CD4-positive, alpha-beta T cell (primary cell): ENCODE measurements at places on chromosomes 6 and 20. TPM values are rescaled to one million over a fixed set of nuclear protein-coding genes. Genes with fewer than 3 reads are reported as not detected.
A peak's percentile ranks its signal among the peaks of the same experiment; 100 is the strongest.

Gene MTCH1
- 239 TPM for total RNA-seq

Gene SNRPB2
- total RNA-seq, result 50.4 TPM

Gene PTGIS
- total RNA-seq, result not detected

DNA sequence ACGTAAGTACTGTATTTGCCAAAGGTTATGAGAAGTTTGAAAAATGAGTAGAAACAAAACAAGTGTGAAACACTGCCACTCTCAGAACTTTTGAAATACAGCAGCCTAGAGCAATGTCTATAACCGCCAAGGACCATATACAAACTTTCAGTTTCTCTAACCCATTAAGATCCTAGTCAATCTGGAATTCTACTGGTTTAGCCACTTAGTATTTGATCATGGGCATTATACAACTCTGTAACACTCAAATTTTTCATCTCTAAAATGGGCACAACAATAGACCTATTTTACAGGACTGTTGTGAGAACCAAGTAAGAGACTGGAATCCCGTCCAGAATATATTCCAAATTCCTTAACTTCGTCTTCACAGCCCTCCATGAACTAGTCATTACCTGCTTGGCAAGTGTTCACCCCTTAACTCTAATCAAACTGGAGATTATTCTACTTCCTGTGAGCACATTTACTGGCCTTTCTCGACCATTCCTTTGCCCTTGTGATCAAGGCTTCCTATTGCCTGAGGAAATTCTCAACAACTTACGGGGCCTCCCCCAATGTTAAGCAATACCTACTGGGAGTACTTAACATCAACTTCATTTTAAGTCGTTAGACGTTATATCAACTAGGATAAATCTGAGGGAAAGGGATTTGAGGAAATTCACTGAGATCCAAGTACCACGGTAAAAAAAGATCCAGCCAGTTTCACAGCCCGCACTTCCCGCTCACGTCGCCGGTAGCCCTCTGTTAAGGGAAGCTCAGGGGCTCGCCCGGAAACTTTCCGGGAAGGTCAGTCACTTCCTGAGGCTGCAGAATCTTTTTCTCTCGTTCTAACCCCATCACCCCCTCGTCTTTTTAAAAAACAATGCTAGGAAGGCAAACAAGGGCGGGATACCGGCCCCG, 1.1 kb downstream of the EIF2S2 start:
- H3K27ac ChIP-seq, result peak overlapping the region; percentile 92
- H3K27me3 ChIP-seq, result no peaks in the 10 kb centered on the region
- peaks cover 46% of the 10 kb centered on the region for H3K4me1 ChIP-seq
- H3K4me3 ChIP-seq, result peak overlapping the region; percentile 93
- H3K36me3 ChIP-seq, result peaks cover 14% of the 10 kb centered on the region

- no peaks in the 10 kb centered on the region for H3K27me3 ChIP-seq
- no peak overlapping the region for H3K4me3 ChIP-seq
- no peak for DNase-seq
- H3K4me1 ChIP-seq, result no peaks in the 10 kb centered on the region
- H3K36me3 ChIP-seq, result no peaks in the 10 kb centered on the region
- H3K27ac ChIP-seq, result no peak overlapping the region
Measured at GRCh38 chr6:157724138-157724820, 98.8 kb upstream of the SNX9 start.

- H3K36me3 ChIP-seq, result no peaks in the 10 kb centered on the region
- H3K27ac ChIP-seq, result no peak overlapping the region
- H3K27me3 ChIP-seq, result no peaks in the 10 kb centered on the region
Measured at GRCh38 chr6:70547313-70547712, 19.4 kb upstream of the SDHAF4 start.

- no peaks in the 10 kb centered on the region for H3K27me3 ChIP-seq
- no peak for DNase-seq
- no peaks in the 10 kb centered on the region for H3K4me1 ChIP-seq
- H3K36me3 ChIP-seq, result no peaks in the 10 kb centered on the region
- no peak overlapping the region for H3K4me3 ChIP-seq
Measured at GRCh38 chr6:140271759-140272377, 897.4 kb upstream of the CITED2 start.

GRCh38 chr20:41287327-41287726, 30.2 kb downstream of the ZHX3 start:
- H3K27me3 ChIP-seq, result no peaks in the 10 kb centered on the region
- DNase-seq, result no peak

DNA sequence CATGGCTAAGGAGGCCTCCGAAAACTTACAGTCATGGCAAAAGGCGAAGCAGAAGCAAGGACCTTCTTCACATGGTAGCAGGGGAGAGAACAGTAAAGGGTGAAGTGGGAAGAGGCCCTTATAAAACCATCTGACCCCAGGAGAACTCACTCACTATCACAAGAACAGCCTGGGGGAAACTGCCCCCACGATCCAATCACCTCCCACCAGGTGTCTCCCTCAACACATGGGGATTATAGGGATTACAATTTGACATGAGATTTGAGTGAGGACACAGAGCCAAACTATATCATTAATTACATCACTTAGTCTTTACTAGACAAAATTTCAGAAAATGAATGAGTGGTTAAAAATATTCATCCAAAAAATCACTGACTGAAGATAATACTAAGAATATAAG, 453.6 kb downstream of the COL12A1 start:
- H3K36me3 ChIP-seq, result no peaks in the 10 kb centered on the region
- DNase-seq, result no peak
- no peak overlapping the region for H3K4me3 ChIP-seq
- H3K4me1 ChIP-seq, result no peaks in the 10 kb centered on the region
- H3K27me3 ChIP-seq, result no peaks in the 10 kb centered on the region
- no peak overlapping the region for H3K27ac ChIP-seq

GRCh38 chr6:39309942-39310531, 4.2 kb downstream of the KCNK17 start:
- H3K27me3 ChIP-seq, result peaks cover 35% of the 10 kb centered on the region
- H3K4me3 ChIP-seq, result no peak overlapping the region
- no peak overlapping the region for H3K27ac ChIP-seq
- H3K4me1 ChIP-seq, result peaks cover 10% of the 10 kb centered on the region

GRCh38 chr6:37580176-37580955, 80.7 kb upstream of the CCDC167 start:
- no peak for DNase-seq
- no peak overlapping the region for H3K27ac ChIP-seq
- no peaks in the 10 kb centered on the region for H3K36me3 ChIP-seq
- H3K27me3 ChIP-seq, result no peaks in the 10 kb centered on the region
- H3K4me3 ChIP-seq, result no peak overlapping the region
- H3K4me1 ChIP-seq, result no peaks in the 10 kb centered on the region

GRCh38 chr6:169231790-169232506, 21.7 kb downstream of the THBS2 start:
- H3K27me3 ChIP-seq, result no peaks in the 10 kb centered on the region
- no peak overlapping the region for H3K4me3 ChIP-seq
- no peak overlapping the region for H3K27ac ChIP-seq
- H3K36me3 ChIP-seq, result no peaks in the 10 kb centered on the region
- no peak for DNase-seq

- H3K4me3 ChIP-seq, result no peak overlapping the region
- H3K36me3 ChIP-seq, result no peaks in the 10 kb centered on the region
- no peaks in the 10 kb centered on the region for H3K27me3 ChIP-seq
- H3K27ac ChIP-seq, result no peak overlapping the region
Measured at GRCh38 chr6:7058250-7058923, 49.4 kb upstream of the RREB1 start.

GRCh38 chr20:2285613-2286012, 10.2 kb upstream of the TGM3 start:
- H3K27me3 ChIP-seq, result peaks cover 4% of the 10 kb centered on the region
- no peaks in the 10 kb centered on the region for H3K36me3 ChIP-seq
- H3K4me3 ChIP-seq, result no peak overlapping the region
- DNase-seq, result no peak
- no peak overlapping the region for H3K27ac ChIP-seq
- H3K4me1 ChIP-seq, result no peaks in the 10 kb centered on the region

- H3K4me1 ChIP-seq, result no peaks in the 10 kb centered on the region
- no peak overlapping the region for H3K27ac ChIP-seq
- no peaks in the 10 kb centered on the region for H3K27me3 ChIP-seq
- no peak for DNase-seq
- no peaks in the 10 kb centered on the region for H3K36me3 ChIP-seq
Measured at GRCh38 chr6:153872946-153873345, 166.1 kb upstream of the OPRM1 start.
